ENCODE measurements at places on chromosomes 4 and X.

DNA sequence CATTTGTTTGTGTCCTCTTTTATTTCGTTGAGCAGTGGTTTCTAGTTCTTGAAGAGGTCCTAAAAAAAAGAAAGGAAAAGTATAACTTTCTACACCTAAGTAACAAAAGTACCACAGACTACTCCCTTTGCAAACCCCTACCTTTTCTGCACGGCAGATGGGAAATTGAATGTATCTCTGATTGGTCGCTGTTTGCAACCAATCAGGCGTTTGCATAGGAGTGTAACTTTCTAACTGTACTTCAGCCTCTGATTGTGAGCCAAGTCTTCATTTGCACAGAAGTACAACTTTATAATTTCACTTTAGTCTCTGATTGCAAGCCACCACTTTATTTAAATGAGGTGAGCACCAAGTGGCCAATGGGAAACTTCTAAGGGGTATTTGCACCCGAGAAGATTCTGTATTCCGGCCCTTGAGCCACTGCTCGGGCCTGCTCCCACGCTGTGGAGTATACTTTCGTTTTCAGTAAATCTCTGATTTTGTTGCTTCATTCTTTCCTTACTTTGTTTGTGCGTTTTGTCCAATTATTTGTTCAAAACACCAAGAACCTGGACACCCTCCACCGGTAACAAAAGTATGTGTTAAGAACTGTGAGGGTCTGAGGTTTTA lies 40.3 kb upstream of the FHL1 start:
- H3K27ac ChIP-seq = no peak overlapping the region
- H3K4me1 ChIP-seq = no peaks in the 10 kb centered on the region
- no peaks in the 10 kb centered on the region for H3K27me3 ChIP-seq
- DNase-seq = no peak
- H3K4me3 ChIP-seq = no peak overlapping the region

DNA sequence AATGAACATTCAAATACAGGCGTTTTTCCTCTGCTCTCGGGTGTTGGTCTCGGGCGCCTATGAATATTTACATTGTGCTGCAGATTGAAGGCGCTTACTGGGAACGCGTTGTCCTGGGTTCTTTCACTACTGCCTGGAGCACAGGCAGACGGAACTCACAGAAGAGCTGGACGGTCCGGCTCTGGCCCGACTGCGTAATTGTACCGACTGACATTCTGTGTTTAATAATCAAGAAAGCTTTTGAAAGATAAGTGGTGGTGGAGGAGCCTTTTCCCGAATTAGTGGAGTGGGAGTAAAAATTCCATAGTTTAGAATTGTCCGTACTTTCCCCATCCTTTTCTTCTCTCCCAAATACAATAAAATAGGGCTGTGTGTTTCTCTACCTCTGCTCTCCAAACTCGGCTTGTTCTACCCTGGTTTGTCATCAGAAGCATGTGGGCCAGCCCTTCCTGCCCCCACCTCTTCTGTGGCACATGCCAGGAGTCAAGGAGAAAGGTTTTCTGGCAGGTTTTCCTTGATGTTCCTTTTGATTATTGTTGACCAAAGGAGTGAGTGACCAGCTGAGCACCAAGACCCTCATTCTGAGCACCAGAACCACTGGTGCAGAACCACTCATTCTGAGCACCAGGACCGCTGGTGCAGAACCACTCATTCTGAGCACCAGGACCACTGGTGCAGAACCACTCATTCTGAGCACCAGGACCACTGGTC lies 2.3 kb downstream of the FHDC1 start:
- peak overlapping the region; percentile 84 for H3K4me3 ChIP-seq
- H3K36me3 ChIP-seq = no peaks in the 10 kb centered on the region
- DNase-seq = no peak
- peaks cover 14% of the 10 kb centered on the region for H3K27me3 ChIP-seq
- H3K4me1 ChIP-seq = peaks cover 26% of the 10 kb centered on the region

DNA sequence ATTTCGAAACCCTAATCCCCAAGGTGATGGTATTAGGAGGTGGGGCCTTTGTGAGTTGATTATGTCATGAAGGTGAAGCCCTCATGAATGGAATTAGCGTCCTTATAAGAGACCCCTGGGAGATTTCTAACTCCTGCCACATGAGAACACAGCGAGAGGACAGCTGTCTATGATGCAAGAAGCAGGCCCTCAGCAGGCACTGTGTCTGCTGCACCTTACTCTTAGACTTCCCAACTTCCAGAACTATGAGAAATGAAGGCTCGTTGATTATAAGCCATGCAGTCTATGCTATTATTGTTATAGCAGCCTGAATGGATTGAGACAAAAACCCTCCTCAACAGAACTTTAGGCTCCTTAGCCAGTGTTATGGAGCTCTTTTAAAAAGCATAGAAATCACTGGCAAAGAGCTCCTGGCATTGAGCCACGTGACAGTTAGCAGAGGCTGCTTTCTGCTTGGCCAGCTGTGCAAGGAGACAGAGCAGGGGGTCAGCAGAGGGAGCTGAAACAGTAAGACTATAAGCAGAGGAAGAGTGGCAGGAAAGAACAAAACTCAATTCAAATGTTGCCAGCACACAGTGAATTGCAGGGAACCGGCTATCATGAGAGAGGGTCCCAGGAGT lies 219.2 kb upstream of the FAT1 start:
- DNase-seq = no peak
- H3K4me1 ChIP-seq = no peaks in the 10 kb centered on the region
- peaks cover 5% of the 10 kb centered on the region for H3K27me3 ChIP-seq
- H3K4me3 ChIP-seq = no peak overlapping the region

GRCh38 chrX:108610141-108610540 lies 126.2 kb downstream of the IRS4 start:
- no peak overlapping the region for H3K27ac ChIP-seq
- no peaks in the 10 kb centered on the region for H3K27me3 ChIP-seq
- DNase-seq = no peak
- H3K36me3 ChIP-seq = no peaks in the 10 kb centered on the region

GRCh38 chrX:45743081-45743533 lies 542.4 kb upstream of the DIPK2B start:
- DNase-seq = no peak
- H3K27me3 ChIP-seq = no peaks in the 10 kb centered on the region
- no peak overlapping the region for H3K4me3 ChIP-seq
- H3K4me1 ChIP-seq = peaks cover 5% of the 10 kb centered on the region
- peaks cover 5% of the 10 kb centered on the region for H3K36me3 ChIP-seq

DNA sequence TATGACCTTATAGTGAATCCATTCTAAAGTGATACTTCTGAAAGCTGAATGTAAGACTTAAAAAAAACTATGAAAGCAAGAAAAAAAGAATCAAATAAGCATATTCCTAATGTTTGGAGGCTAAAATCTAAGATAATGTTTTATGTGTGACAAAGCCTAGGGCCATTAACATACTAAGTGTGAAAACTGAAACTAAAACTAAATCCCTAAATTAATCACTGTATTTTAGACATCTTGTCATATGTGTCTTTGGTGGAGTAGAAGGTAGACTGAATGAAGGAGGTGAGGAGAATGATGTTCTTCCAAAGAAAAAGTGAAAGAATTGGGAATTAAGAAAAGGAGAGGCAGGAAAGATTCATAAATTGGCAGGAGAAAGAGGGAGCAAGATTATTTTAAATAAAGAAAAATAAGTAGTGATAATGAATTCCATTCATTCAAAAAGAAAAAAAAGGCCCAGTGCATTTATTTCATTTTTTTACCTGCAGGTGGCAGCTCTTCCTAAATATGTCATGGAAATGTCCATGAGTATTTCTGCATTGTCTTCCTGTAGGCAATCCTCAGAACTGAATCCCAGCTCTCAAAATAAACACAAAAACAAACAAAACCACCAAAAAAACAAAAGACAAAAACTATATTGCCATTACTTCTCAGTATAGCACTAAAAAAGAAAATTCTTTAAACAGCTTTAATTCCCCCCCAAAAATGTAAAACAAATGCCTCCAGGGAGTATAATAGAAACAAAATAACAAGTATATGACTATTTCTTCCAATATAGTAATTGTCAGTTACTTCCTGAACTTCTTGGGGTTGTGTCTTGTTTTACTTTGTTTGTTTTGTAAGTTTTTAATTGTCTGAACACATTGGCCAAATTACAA lies 17.0 kb upstream of the AP1AR start:
- H3K36me3 ChIP-seq = no peaks in the 10 kb centered on the region
- H3K27me3 ChIP-seq = peaks cover 4% of the 10 kb centered on the region
- no peak overlapping the region for H3K27ac ChIP-seq
- H3K4me1 ChIP-seq = no peaks in the 10 kb centered on the region
- DNase-seq = no peak
- no peak overlapping the region for H3K4me3 ChIP-seq

GRCh38 chr4:19239565-19239964 lies 1012.1 kb upstream of the SLIT2 start:
- DNase-seq = no peak
- H3K4me3 ChIP-seq = no peak overlapping the region
- H3K27me3 ChIP-seq = peaks cover 1% of the 10 kb centered on the region
- no peaks in the 10 kb centered on the region for H3K36me3 ChIP-seq
- no peaks in the 10 kb centered on the region for H3K4me1 ChIP-seq

- H3K27me3 ChIP-seq = no peaks in the 10 kb centered on the region
- H3K27ac ChIP-seq = no peak overlapping the region
- H3K36me3 ChIP-seq = no peaks in the 10 kb centered on the region
- no peak overlapping the region for H3K4me3 ChIP-seq
- no peaks in the 10 kb centered on the region for H3K4me1 ChIP-seq
These were observed 82.2 kb upstream of the SCOC start for GRCh38 chr4:140291259-140291658.

GRCh38 chrX:131136776-131137175 lies 78.6 kb downstream of the ARHGAP36 start:
- H3K36me3 ChIP-seq = no peaks in the 10 kb centered on the region
- no peaks in the 10 kb centered on the region for H3K4me1 ChIP-seq
- no peak overlapping the region for H3K4me3 ChIP-seq
- H3K27me3 ChIP-seq = no peaks in the 10 kb centered on the region

DNA sequence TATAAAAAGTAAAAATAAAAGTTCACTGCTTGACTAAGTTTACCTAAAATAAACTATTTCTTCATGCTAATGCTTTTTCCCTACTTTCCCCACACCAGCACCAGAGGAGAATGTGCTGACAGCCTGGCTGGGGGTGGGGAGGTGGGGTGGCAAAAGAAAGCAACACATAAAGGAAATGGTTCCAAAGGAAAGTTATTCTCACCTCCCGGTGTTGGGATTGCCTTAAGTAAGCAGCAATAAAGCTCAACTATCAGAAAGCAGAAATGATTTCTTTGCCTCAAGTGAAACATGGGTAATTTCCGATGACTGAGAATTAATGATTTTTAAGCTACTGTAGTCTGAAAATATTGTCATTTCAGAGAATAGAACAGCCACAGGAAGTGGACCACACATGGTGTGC lies 84.5 kb upstream of the DKK2 start:
- no peaks in the 10 kb centered on the region for H3K36me3 ChIP-seq
- DNase-seq = no peak
- no peak overlapping the region for H3K27ac ChIP-seq
- H3K4me3 ChIP-seq = no peak overlapping the region
- H3K27me3 ChIP-seq = no peaks in the 10 kb centered on the region
- no peaks in the 10 kb centered on the region for H3K4me1 ChIP-seq

GRCh38 chrX:118553042-118553710 lies 57.6 kb downstream of the DOCK11 start:
- peak overlapping the region; percentile 45 for H3K27ac ChIP-seq
- H3K36me3 ChIP-seq = peaks cover 15% of the 10 kb centered on the region
- DNase-seq = no peak
- no peak overlapping the region for H3K4me3 ChIP-seq
- peaks cover 3% of the 10 kb centered on the region for H3K27me3 ChIP-seq

- no peaks in the 10 kb centered on the region for H3K36me3 ChIP-seq
- peaks cover under 1% of the 10 kb centered on the region for H3K4me1 ChIP-seq
- DNase-seq = no peak
- no peak overlapping the region for H3K4me3 ChIP-seq
- peaks cover 2% of the 10 kb centered on the region for H3K27me3 ChIP-seq
These were observed 17.0 kb downstream of the DYNLT3 start for GRCh38 chrX:37830371-37830770.

DNA sequence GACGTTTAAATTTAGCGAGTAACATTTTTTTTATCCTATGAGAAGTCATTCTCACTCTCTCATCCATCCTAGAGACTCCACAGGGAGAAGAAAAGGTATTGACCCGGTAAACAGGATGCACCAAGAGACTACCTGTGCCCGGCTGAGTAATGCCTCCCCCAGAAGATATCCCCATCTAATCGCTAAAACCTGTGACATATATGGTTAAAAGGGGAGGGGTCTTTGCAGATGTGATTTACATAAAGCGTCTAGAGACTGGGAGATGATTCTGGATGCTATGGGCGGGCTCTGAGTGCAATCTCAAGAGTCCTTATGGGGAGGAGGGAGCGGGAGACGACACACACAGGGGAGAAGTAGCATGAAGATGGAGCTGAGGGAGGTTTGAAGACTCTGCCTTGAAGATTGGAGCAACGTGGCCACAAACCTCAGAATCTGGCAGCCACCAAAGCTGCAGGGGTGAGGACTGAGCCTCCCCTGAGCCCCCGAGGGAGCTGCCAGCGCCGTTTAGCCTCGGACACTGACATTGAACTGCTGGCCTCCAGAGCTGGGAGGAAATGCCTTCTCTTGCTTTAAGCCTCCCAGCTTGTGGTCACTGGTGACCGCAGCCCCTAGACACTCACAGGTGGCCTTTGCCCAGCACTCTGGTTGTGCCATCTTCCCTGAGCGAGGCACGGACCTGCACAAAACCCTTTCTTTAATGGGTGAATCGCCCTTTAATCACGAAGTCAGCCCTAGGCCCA lies 11.2 kb downstream of the ABLIM2 start:
- no peaks in the 10 kb centered on the region for H3K36me3 ChIP-seq
- no peak for DNase-seq
- peaks cover 4% of the 10 kb centered on the region for H3K27me3 ChIP-seq
- H3K4me1 ChIP-seq = no peaks in the 10 kb centered on the region
- H3K4me3 ChIP-seq = no peak overlapping the region

- H3K36me3 ChIP-seq = no peaks in the 10 kb centered on the region
- no peak for DNase-seq
- H3K27me3 ChIP-seq = no peaks in the 10 kb centered on the region
- H3K27ac ChIP-seq = no peak overlapping the region
These were observed 24.9 kb upstream of the ANXA5 start for GRCh38 chr4:121721700-121722099.

DNA sequence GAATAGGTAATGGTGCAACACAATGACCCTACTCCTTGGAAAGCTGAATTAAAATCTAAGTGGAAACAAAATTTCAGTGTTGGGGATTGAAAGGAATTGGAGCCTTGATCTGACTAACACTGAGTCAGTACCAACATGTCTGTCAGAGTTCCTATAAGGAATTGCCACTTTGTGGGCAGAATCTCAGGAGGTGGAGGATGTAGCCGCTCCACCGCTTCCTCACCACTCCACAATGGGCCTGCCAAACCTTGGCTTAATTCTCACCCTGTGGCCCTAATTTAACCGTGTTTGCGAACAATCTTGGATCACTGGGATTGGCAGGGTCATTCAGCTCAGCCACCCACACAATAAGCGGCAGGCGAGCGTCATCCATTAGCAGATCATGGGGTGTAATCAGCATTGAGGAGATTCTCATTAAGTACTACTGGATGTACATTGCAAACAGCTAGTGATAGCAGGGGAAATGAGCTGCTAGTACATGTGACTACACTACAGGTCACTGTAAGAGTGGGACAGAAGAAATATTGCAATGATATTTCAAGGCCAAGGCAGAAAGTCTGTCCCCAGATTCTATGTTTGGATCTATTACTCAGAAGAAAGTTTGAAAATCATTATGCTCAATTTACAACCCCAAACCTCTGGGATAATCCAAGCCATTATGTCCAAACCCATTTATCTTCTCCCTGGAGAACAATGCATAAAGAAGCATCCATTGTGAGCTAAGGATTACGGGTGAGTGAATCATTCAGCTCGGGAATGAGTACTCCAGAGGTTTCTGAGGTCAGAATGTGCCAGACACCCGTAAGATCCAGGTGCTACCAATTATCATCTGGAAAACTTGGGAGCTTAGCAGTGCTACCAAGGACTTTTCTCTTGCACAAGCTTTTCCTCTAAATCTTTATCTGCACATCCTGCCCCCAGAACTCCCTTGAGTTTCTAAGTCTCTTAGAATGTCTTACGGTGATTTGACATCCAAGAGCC lies 5.8 kb downstream of the SRPX start:
- no peaks in the 10 kb centered on the region for H3K27me3 ChIP-seq
- H3K4me1 ChIP-seq = no peaks in the 10 kb centered on the region
- no peak overlapping the region for H3K4me3 ChIP-seq
- no peak for DNase-seq

Measured in immature natural killer cell (primary cell).